T-helper 17 cell (primary cell): ENCODE measurements at places on chromosomes 7 and 10.

GRCh38 chr7:24825931-24826661, 68.8 kb upstream of the GSDME start:
- no peak for DNase-seq

DNA sequence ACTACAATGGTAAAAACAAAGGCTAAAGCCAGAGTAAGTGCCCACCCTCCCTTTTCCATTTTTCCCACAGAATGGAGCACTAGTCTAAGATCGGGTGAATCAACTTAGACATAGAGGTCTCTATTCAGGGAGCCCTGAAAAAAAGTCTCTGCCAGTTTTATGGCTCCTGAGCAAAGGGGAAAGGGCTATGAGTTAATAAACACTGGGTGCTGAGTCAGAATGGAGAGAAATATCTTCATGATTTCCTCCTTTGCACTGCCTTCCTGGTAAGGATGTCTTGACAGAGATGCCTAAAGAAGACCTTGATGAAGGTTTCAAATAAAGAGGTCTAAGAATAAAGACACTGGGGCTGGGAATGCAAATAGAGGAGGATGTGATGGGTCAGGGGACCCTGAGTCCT, 607.4 kb upstream of the MBL2 start:
- no peak for DNase-seq

DNA sequence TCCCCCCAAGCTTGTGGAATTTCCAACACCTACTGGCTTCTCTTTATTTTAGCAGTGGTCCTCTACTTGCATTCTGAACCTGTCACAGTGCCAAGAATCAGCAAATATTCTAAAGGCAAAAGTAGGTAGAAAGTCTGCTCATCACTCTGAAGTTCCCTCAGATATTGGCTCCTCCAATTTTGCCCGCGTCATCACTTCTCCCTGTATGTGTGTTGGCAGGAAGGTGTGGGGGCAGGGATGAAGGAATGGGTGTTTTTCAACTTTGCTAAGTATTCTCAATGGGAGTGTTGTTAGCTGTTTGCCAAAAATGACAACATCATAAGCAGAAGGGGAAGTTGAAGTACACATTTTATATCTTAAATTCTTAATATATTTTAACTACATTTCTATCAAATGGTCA, 226.2 kb downstream of the POLR1F start:
- no peak for DNase-seq

GRCh38 chr10:53899463-53900160, 901.4 kb downstream of the PCDH15 start:
- no peak for DNase-seq

DNA sequence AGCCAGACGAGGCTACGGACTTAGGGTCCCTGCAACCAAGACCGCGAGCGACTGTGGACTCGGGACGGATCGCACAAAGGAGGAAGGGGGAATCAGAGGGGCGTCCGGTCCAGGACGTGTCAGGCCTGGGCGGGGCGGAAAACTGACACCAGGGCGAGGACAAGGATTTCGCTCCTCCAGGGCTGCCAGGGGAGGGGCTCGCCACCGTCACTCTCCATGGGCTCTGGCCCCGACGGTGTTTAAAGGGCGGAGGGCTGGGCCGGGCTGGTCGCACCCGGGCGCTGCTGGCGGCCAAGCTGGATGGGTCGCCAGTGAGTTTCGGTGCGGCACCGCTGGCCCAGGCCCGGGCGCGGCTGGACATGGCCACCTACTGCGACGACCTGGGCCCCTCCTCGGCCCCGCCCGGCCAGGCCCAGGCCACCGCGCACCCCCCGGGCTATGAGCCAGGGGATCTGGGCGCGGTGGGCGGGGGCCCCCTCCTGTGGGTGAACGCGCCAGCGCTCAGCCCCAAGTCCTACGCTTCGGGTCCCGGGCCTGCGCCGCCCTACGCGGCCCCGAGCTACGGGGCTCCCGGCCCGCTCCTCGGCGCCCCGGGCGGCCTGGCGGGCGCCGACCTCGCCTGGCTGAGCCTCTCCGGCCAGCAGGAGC, at the start of gene FOXI2:
Gene FOXI2 (plus strand): TSS at position 271 of the 648 bp plus-strand sequence. CDS start 89 bp downstream, at position 360.
- DNase-seq = no peak

DNA sequence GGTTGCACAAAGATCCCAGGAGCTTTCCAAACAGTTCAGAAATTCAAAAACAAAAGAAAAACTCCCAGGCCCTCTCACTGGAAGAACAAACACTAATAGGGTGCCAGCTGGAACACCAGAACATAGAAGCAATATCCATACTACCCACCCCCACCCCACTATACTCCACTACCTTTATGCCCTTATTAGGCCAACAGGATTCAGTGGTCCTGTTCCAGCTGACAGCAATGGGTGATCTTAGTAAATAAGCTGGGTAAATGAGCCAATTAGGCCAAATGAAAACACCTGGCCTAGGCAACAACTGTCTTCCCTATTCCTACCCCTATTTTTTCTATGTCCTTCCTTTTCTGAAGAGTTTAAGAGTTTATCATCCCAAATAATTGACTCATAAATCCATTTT, 11.7 kb downstream of the NOC3L start:
- DNase-seq = no peak

- DNase-seq = peak; percentile 52
Measured at GRCh38 chr10:126041804-126042231, 145.5 kb downstream of the FANK1 start.
